Cortex of kidney (tissue), 1 donor: ENCODE measurements at places on chromosomes 13 and 19.

- DNase-seq = no peak
Observed at GRCh38 chr13:26025771-26026170, 26.0 kb downstream of the SHISA2 start.

- DNase-seq = no peak
Observed at GRCh38 chr13:57558051-57558467, 73.5 kb upstream of the PCDH17 start.

GRCh38 chr19:53101518-53101917, 1.7 kb downstream of the ZNF160 start:
- no peak for DNase-seq

DNA sequence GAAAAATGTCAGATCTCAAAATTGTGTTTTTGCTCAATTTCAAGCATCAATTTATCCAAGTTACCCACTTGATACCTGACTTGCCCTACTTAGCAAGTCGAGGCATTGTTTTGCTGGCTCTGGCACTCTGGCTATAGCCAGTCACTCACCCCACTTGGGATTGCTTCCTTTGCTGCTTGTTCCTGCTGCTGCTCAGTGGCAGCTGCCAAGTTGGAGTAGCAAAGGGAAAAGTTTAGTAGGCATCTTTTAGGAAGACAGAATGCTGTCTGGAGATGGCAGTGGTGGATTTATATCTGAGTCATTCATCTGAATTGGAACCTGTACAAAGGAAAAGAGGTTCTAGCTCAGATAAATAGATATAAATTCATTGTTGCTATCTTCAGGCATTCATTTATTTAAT, 41.2 kb downstream of the PCCA start:
- DNase-seq = no peak

- DNase-seq = no peak
Observed at GRCh38 chr19:944663-945241, 18.9 kb downstream of the ARID3A start.

DNA sequence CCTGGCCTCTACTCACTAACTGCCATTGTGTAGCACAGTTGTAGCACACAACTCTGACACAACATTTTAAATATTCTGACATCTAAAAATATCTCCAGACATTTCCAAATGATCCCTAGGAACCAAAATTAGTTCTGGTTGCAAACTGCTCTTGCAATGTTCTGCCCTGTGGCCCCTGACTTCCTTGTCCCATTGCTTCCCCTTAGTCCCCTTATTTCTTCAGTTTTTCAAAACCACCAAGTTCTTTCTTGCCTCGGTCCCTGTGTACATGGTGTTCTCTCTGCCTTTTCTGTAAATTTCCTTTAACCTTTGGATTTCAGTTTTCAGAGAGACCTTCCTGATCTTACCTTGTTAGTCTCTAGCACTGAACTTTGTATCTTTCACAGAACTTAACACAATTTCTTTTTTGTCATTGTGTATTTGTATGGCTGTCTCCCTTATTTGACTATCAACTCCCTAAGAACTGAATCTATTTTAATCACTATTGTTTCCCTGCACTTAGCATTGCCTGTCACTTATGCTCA, 87.6 kb upstream of the MLNR start:
- no peak for DNase-seq

DNA sequence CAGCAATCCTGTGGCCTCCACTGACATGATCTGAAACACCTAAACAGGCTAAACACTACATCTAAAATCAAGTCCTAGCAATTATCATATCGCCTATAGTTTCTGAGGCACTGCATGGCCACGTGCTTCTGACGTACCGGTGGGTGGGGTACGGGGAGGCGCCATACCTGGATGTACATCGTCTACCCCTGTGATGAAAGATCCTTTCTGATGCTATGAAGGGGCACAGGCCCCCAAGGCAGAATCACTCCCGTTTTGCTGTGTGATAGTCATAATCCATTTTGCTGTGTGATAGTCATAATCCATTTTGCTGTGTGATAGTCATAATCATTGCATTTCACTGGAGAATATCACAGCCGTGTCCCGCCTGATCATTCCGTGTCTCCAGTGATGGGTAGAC, 118.7 kb upstream of the SOX1 start:
- no peak for DNase-seq

- no peak for DNase-seq
Observed at GRCh38 chr13:110057052-110057451, 249.9 kb downstream of the COL4A1 start.

- DNase-seq = no peak
Observed at GRCh38 chr13:110403315-110403714, 96.2 kb downstream of the COL4A2 start.

- DNase-seq = no peak
Observed at GRCh38 chr13:81395368-81395767, 1054.4 kb upstream of the SPRY2 start.

DNA sequence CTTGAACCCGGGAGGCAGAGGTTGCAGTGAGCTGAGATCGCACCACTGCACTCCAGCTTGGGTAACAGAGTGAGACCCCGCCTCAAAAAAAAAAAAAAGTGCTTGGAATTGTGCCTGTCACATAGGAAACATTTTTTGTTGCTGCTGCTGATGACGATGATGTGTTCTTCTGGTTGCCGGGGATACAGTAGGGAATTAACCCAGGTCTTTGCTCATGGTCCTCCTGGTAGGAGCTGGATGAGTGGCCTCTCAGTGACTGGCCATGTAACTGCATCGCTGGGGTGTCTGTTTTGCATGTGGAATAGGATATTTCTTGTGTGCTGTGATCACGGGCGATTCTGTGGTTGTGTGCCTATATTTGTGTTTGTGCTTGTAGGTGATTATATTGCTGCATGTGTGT, 4.7 kb upstream of the CNFN start:
- no peak for DNase-seq

- no peak for DNase-seq
Observed at GRCh38 chr13:108346376-108346775, 76.9 kb downstream of the TNFSF13B start.

DNA sequence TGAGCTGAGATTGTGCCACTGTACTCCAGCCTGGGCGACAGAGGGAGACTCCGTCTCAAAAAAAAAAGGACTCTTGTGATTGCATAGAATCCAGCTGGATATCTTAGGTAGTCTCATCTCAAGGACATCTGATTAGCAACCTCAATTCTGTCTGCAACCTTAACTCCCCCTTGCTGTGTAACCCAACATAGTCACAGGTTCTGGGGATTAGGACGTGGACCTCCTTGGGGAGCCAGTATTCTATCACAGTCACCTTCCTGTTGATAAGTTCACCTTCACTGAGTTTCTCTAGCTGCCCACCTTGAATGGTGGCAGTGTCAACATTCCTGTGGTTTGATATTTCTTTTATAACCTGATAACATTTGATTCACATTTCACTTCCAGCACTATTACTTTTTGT, 27.2 kb downstream of the GPR18 start:
- no peak for DNase-seq

GRCh38 chr13:92574499-92574898, 652.1 kb upstream of the GPC6 start:
- DNase-seq = no peak

DNA sequence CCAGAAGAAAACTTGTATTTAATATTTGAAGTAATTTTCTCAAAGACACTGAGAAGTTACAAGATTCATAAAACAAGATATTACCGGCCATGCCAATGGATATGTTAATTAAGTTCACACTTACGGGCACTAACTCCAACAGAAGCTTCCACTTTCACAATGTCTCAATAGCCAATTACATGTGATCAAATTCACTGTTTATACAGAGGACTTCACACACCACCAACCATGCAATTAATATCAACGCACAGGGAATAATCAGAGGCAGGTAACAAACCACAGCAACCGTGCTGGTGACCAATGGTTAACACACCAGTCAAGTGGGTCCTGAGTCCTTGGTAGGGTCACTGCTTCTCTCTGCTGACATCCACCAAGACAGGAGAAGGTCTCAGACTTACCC, 5.9 kb upstream of the ACOD1 start:
- no peak for DNase-seq

DNA sequence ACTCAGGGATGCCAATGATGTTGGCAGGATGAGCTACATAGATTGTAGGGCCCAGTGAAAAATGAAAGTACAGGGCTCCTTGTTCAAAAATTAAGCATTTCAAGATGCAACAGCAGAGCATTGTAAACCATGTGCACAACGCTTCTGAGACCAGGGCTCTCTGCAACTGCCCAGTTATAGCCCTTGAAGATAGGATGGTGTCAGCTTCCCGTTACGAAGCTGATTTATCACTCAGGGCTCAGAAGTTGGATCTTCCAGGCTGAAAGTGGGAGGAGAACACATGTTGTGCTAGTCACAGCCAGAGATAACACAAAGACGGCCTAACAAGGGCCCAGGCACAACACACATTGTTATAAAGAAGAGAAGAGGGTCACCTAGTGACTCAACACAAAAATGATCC, 466.7 kb downstream of the TUBA3C start:
- no peak for DNase-seq

- no peak for DNase-seq
Observed at GRCh38 chr19:15154002-15154612, 46.7 kb downstream of the NOTCH3 start.

DNA sequence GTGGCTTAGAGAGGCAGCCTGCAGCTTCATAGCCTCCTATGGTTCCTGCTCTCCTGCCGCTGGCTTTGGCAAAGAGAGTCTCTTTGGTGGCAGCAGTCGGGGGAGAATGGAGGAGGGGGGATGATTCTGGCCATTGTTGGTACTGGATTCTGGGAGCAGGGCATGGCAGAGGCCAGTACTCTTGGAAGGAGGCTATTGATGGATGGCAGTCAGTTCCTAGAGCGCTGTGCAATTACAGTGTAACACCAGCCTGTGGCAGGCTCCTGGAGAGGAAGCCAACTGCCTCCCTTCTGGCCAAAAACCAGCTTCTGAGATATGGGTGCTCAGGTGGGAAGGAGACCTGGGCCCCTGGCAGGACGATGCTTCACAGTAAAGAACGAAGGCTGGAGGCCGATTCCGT, 47.9 kb upstream of the TMTC4 start:
- DNase-seq = no peak

DNA sequence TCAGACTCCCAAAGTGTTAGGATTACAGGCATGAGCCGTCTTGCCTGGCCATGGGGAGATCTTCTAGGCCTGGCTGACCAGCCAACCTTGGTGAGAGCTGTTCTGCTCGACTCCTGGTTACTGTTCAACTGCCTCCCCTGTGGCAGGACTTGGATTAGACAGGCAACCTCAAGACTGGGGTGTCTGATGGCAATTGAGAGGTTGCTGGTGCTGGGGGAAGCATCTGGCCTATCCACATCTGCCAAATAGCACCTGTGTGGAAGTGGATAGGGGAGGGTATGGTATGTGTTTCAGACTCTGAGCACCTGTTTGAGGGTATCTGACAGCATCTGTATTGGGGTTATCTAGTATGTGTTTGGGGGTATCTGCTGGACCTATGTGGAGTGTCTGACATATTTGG, 44.7 kb downstream of the ARHGEF18 start:
- DNase-seq = no peak

- DNase-seq = no peak
Observed at GRCh38 chr13:26050568-26051230, 1.1 kb downstream of the SHISA2 start.

- no peak for DNase-seq
Observed at GRCh38 chr13:47521890-47522487, 479.1 kb downstream of the SUCLA2 start.

- DNase-seq = no peak
Observed at GRCh38 chr19:48714759-48715675, 4.5 kb downstream of the MAMSTR start.

- DNase-seq = no peak
Observed at GRCh38 chr13:35548790-35549189, 72.3 kb upstream of the MAB21L1 start.

- no peak for DNase-seq
Observed at GRCh38 chr19:55647732-55648584, at the start of gene CCDC106. CCDC106 (plus strand) TSS chr19:55648212; CDS start chr19:55649047, 835 bp downstream.

DNA sequence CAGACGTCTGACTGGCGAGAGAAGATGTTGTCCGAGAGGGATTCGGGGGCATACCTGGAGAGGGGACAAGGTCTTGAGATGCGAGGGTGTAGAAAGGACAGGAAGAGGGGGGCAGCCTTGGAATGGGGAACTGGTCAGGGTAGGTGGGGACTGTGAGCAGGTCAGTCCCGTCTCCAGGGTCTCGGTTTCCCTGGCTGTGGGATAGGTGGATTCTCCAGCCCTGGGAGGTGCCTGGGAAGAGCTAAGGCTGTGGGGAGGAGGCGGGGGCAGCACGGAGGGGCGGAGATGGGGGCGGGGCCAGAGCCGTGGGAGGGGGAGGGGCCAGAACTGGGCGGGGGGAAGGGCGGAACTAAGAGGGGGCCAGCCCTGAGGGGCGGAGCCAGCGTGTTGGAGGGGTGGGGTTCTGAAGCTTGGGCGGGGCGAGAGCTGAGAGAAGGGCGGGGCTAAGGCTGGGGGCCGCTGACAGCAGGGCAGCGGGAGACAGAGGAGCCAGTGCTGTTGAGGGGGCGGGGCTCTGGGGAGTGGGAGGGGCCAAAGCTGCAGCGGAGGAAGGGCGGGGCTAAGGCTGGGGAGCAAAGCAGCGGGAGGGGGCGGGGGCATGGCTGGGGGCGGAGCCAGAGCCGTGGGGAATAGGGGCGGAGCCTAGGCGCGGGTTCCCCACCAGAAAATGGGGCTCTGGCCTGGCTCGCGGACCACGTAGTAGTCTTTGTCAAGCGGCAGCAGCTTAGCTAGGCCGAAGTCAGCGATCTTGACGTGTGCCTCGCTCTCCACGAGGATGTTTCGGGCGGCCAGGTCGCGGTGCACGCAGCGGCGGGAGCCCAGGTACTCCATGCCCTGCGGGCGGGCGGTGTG, 9.5 kb upstream of the INSL3 start:
- no peak for DNase-seq

GRCh38 chr13:48113756-48114130, 18.8 kb upstream of the MED4 start:
- no peak for DNase-seq

DNA sequence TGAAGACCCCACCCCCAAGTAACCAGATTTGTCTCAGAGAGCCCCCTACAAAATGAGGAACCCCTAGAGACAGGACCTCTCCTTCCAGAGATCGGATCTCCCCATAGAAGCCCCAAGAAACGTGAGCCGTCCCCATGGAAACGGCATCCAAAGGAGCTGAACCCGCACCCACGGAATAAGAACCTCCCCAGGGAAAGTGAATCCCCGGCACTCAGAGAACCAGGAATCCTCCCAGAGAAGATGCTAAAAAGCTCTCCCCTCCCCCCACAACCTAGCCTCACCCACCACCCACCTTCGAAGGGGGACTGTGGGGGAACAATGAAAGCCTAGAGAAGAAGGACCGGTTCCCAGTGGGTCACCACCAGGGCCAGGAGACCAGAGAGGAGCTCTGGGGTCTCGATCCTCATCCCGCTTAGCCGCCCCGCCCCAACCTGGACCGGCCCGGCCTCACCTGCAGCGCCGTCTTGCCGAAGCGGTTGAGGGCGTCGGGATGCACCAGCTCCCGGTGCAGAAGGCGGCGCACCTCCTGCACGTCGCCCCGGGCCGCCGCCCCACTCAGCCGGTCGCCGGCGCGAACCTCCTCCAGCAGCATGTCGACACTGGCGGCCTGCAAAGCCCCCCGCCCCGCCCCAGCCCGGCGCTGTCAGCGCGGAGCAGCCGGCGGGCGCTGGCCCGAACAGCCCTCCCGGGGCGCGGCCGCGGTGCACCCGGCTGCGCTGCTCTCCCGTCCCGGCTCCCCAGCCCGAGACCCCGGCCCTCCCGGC, 535 bp downstream of the CDKN2D start:
- DNase-seq = no peak

- no peak for DNase-seq
Observed at GRCh38 chr19:54029930-54030490, 33.7 kb downstream of the VSTM1 start.

GRCh38 chr19:45448887-45449299, 18.9 kb upstream of the FOSB start:
- DNase-seq = no peak
